Urinary bladder (tissue), 4 donors: ENCODE measurements at places on chromosomes 13 and 19.

DNA sequence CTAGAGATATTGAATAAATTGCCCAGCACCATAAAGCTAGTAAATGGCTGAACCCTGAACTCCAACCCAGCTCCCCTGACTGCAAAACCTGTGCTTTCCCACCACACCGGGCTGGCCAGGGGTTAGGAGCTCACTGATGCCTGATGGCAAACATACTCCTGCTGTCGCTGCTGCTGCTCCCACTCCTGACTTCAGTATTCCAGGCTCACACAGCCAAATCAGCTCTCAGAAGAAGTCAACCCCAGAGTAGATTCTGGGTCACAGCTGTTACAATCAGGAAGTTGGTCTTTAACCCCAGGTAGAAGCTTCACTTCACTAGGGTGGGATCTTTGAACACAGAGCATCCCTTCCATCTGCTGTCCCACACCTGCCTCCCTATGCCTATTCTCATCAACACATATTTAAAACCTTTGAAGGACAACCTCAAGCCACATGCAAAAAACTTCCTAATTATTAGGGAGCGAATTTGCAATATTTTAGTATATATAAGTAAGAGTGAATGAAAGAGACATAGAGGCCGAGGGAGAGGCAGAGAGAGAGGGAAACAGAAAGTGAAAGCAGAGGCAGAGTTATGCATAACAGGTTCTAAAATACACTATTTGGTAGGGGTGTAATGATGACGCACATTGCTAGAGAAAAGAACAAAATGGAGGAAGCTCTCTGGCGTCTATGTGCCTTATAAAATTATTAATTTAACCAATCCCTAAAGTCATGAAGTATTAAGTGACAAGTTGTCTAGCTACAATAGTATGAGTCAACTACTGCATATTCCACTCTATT lies 99.4 kb upstream of the SERP2 start:
- DNase-seq, result no peak

- DNase-seq, result no peak
These were observed 4.0 kb upstream of the PSPN start for GRCh38 chr19:6379744-6380143.

GRCh38 chr19:1267477-1268225 lies 1.5 kb upstream of the CIRBP start:
- no peak for DNase-seq

DNA sequence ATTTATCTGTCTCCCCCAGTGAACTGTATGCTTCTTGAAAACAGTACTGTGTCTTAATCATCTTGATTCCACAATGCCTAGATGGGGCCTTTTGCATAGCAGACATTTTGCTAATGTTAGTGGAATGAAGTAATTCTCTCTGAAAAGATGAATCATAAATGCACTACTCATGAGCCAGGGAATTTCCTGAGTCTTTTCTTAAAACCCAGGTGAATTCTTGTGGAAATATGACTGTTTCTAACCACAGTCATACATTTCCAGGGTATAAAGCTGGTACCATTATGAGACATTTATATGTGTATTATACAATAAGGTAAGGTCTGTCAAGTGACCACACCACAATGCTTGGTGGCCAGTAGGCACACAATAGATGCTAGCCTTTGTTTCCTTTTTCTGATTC lies 5.5 kb upstream of the KCTD4 start:
- DNase-seq, result no peak
